HTR-8/SVneo (cell line): ENCODE measurements at places on chromosomes 7 and 10.
A peak's percentile ranks its signal among the peaks of the same experiment; 100 is the strongest.

DNA sequence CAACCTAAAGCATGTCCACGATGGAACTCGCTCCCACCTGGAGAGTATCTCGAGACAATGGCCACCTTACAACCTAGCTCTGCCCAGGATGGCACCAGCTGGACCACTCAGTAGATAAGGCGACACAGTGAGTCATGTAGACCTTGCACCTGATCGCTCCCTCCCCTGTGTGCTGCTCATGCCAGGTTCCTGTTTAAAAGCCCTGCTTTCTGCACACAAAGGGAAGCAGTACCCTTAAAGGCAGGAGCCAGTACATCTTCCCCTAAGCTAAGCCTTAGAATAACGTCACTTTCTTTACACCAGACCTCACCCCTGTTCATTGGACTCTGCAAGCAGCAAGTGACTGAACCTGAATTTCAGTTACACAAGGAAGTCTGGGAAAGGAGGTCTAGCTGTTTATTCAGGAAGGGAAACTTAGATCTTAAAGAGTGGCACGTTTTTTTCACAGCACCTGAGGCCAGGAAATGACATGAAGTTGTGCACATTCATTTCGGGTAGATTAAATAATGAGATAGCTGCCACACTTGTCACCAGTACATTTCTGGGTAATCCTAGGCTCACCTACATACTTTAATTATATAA, 117.9 kb downstream of the MTPAP start:
- DNase-seq: no peak

- DNase-seq: no peak
Observed at GRCh38 chr7:42549866-42550485, 313.0 kb upstream of the GLI3 start.

- peak; percentile 73 for DNase-seq
Observed at GRCh38 chr7:151368136-151368571, 26.5 kb downstream of the NUB1 start.

DNA sequence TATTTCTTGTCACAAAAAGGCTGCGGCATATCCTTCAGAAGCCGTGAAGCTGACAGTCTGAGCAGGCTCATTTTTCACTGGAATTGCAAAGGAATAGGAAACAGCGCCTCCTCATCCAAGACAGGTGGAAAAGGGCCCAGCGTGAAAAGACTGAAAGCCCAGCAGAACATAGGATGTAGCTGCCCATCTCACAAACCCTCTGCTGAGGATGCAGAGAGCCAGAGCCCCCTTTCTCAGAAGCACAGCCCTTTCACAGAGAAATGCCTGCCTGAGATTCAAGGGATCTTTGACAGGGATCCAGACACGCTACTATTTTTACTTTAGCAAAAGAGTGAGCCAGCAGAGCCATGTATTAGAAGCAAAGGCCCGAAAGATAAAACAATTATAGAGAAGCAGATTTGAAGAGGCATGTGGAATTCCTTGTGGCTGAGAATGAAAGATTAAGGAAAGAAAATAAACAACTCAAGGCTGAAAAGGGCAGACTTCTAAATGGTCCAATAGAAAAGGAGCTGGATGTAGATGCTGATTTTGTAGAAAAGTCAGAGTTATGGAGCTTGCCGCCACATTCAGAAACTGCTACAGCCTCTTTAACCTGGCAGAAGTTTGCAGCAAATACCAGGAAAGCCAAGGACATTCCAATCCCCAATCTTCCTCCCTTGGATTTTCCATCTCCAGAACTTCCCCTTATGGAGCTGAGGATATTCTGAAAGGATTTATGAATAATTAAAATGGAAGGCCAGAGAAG, 36.9 kb downstream of the GDI2 start:
- no peak for DNase-seq

DNA sequence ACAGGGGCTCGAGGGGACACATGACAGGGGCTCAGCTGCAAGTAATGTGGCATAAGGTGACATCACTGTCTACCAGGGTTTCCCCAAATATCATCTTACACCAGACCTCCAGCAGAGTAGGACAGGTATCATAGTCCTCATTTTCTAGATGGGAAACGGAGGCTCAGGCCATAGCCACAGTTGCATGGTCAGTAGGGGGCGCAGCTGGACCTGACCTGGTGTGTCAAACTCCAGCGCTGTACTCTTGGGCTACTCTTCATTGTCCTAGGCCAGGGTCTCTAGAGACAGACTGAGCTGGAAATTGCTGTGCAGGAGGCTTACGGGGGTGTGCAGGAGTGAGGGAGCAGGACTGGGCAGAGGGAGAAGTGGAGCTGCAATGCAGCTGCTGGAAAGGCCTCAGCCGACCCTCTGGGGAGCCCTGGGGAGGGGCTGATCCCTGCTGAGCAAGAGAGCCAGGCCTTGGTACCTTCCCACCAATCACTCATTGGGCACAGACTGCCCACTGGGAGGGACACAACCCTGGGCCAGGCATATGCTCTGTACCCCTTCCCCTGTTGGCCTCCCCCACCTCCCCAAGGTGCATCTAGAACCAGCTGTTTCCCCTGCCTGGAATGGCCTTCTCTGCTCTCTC, 89.9 kb downstream of the CDH23 start:
- peak; percentile 36 for DNase-seq

DNA sequence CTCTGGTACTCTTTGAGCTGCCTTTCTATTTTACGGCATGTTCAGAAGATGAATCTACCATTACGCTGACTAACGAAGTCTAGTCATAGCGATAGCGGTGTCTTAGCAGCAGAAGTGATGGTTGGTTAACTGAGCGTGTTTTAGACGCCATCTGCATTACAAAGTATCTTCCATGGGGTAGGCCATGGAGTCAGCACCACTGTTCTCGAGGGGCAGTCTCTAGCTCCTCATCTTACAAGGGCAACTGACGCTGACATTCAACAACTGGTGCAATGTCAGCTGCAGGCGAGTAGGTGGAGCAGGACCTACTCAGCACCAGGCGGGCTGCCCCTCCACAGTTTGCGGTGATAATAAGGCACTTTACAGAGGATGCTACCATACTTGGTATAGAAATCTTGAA, 88.7 kb downstream of the ADARB2 start:
- no peak for DNase-seq

- peak; percentile 44 for DNase-seq
Observed at GRCh38 chr7:1811850-1812508, 141.9 kb downstream of the ELFN1 start.

DNA sequence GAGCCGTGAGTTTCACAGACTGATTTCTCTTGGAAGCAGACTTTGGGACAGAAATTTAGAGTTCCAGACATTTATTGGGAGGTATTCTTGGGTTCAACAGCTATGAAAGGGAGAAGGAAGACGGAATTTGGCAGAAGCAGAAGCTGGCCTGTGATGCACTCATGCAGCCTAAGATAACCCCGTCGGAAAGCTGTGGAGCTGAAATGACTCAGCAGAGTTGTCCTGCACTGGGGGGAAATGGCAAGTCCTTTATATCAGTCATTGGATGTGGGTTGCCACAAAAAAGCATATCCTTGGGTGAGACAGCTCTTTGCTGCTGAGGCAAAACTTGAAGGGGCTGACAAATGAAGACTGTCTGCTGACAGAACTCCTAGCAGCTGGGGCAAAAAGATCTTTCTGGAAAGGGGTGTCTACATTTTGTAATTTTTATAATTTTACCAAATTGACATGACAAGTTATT, 11.5 kb upstream of the MICU1 start:
- peak; percentile 21 for DNase-seq

GRCh38 chr10:10958041-10958440, 59.6 kb upstream of the CELF2 start:
- DNase-seq: no peak

DNA sequence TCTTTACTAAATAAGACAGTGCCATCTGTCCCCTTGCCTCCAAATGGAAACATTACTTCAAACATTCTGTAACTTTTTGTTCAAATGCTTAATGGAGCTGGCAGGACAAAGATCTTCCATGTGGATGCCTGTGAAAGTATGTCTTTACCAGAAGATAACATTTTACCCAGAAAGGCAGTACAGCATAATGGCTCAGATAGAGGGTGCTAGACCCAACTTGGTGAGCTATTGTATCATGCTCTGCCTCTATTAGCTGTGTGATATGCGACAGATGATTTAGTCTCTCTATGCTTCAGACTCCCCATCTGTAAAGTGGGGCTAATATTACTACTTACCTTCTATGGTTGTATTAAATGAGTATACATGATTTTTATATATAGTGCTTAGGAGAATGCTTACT, 8.8 kb upstream of the SMKR1 start:
- DNase-seq: no peak

- no peak for DNase-seq
Observed at GRCh38 chr10:103445366-103445765, 6.8 kb downstream of the CALHM2 start.

DNA sequence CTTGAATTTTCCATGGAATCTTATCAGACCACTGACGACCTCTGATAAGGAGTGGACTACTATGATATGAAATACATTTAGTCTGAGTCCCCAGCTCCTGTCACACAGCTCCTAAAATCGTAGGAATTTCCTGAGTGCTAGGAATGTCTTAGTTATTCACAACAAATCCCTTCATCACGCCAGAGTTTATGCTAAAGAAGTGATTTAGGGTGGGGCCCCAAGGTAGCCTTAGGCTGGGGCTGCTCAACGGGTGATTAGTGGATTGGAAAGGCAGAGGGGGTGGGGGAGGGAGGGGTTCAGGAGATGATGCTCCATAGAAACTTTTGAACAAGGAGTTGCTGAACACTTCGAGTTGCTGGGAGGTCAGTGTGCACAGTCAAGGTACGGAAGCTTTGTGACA, 7.0 kb upstream of the TET1 start:
- no peak for DNase-seq

GRCh38 chr7:71264005-71264404, 132.1 kb downstream of the GALNT17 start:
- DNase-seq: no peak

DNA sequence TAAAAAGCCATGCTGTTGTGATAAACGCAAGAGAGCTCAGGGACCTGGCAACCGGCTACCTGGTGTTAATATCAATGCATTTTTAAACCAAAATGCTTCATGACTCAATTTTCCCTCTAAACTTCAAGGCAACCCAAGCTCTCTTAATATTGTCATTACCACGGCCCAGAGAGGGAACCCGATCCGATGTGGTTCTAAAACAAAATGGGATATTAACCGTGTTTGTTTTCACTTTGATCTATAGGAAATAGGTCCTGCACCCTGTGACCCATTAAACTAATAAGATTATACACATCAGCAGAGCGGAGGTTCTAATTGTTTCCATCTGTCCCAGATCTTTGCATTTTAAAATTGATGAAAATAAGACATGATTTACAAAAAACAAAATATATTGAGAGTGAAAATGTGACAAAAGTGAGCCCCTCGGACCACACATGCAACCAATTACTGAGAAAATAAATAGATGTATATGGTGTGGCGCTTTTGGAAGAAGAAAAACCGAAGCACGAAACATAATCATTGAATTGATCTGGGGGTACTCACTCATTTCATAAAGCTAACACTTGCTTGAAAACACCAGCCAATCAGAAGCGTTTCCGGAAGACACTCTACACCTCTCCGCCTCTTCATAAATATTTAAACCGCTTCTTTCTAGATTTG, 290.3 kb upstream of the NFE2L3 start:
- DNase-seq: no peak

DNA sequence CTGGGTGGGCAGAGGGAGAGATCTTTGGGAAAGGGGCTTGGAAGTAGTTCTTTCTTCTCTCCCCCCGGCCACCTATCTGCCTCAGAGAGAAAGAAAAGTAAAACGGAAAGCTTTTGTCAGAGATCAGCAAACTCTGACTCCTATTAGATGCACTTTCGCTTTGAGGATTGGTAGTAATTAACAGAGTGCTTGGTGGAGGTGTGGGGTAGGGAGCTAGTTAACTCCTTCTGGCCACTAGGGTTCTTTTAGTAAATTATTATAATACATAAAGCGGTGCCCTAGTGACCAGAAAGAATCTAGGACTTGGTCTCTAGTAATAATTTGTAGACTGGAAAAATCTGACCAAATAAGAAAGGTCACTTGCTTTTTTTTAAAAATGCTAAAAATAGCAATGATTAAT, 54.6 kb downstream of the CPVL start:
- DNase-seq: no peak

GRCh38 chr7:134941952-134942351, 44.4 kb upstream of the AGBL3 start:
- DNase-seq: no peak

DNA sequence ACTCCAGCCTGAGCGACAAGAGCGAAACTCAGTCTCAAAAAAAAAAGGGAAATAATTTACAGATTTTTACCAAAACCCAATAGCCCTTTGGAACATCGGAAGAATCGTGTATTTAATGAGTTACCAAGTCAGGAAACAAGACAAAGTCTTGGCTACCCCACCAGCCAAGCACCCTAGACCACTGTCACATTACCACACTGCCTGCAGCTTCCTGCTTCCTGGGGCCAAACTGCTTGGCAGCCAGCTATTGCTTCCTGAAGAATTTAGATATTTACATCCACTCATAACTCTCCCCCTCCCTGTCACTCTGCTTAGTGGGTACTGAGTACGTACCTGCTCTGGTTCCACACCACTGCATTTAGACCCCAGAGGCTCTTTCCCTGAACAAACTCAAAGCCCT, 14.1 kb upstream of the TNPO3 start:
- DNase-seq: no peak

DNA sequence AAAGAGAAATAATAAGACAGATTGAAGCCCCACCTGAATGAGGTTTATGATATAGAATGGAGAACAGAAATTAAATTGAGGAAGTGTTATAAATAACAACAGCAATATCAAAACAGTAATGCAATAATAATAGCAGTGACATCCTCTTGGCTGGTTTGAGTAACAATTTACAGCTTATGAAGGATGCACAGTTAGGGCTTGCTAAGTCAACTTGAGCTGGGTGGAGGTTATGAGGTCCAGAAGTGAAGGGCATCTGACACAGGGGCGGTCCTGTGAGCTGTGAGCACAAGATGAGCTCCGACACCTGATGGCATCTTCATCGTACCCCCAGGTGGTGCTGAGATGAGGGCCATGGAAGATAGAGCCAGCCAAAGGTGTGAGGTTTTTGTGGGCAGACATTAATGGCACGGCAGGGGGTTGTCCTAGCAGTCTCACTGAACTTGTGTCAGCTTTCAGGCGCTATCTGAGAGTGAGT, 30.5 kb downstream of the ARHGAP22 start:
- no peak for DNase-seq

GRCh38 chr7:111741811-111742240, 179.5 kb upstream of the IMMP2L start:
- DNase-seq: peak; percentile 35

GRCh38 chr7:157004521-157005455, 5.7 kb downstream of the MNX1 start:
- no peak for DNase-seq

DNA sequence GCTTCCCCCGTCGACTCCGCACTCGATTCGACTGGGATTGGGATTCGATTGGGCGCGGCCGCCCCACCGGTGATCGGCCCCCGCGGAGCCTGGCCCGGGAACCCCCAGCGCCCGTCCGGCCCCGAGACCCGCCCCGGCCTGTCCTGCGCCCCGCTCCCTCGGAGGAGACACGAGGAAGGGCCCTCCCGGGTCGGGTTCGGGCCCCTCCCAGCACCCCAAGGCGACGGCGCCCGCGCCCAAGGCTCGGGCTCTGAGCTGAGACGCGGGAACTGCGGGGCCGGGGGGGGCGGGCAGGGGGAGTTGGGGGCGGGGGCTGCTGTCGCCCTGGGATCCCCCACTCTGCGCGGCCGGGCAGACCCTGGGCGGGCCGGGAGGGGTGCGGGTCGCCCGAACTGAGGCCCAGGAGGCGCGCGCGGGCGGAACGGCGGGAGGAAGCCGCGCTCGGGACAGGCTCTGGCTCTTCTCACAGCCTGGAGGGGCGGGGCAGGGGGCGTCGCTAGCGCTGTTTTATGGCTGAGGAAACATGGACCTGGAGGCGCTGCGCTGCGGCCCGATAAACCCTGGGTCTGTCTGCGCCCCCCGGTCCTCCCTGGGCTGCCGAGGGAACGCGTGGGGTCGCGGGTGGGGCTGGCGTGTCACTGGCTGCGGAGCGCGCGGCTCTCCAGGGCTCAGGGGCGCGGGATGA, 1.7 kb upstream of the NKX6-2 start:
- no peak for DNase-seq
